ENCODE measurements at places on chromosomes 1 and 21.

DNA sequence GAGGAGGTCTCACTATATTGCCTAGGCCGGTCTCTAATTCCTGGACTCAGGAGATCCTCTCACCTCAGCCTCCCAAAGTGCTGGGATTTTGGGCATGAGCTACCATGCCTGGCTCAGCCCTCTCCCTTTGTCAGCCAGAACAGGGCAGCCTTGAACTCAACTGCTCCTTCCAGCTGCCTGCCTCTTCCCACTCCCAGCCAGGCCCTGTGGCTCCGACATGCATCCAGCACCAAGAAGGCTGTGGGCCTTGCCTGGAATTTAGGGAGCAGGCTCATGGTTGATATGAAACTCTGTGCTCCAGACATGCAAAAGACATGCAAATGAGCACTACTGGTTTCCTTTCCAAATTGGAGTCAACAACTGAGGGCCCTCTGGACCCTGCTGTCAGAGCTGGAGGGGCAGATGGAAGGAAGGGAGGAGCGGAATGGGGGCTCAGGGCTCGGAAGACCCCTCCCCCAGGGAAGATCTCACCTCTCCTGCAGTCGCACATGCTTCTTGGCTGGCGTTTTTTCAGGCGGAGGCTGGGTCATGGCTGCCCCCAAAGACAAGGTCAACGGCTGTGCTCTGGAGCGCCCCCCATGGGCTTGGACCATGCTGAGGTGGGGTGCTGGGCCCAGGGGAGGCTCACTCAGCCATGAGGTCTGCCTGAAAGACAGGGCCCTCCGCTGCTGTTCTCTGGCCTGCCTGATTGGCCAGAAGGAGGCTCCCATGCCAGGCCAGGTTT lies 1.4 kb downstream of the PTPN7 start:
- DNase-seq, result no peak

- DNase-seq, result no peak
These were observed 20.7 kb downstream of the DDX20 start for GRCh38 chr1:111776391-111776790.

DNA sequence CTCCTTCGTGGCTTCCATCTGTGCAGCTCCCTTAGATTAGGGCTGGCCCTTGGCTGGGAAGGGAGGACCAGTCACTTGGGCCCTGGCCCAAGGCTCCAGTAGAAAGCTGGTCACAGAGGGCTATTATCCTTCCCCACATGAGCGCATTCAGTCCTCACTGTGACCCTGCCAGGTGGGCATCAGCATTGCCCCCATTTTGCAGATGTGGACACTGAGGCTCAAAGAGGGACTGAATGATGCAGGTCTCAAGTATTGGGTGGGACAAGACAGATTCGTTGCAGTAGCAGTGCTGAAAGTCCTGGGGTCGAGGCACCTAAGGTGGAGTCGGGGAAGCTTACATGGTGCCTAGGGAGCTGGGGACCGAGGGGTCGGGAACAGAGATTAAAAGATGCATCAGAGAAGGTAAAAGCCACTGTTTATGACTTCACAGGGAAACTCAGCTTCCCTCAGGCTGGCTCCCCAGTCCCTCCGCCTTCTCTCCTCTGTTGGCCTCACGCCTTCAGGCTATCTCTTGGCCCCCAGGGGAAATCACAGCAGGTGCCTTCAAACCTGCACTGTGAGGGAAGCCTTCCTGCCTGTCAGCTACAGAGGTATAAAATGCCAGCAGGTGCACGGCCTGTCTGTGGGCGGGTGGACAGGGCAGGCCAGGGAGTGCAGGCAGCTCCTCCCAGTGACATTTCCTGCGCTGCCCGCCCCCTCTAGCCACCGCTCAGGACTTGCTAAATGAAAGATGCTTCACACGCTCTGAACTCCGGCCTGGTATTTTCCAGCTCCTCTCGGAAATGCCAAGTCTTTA lies 178.4 kb downstream of the GRIK3 start:
- no peak for DNase-seq

DNA sequence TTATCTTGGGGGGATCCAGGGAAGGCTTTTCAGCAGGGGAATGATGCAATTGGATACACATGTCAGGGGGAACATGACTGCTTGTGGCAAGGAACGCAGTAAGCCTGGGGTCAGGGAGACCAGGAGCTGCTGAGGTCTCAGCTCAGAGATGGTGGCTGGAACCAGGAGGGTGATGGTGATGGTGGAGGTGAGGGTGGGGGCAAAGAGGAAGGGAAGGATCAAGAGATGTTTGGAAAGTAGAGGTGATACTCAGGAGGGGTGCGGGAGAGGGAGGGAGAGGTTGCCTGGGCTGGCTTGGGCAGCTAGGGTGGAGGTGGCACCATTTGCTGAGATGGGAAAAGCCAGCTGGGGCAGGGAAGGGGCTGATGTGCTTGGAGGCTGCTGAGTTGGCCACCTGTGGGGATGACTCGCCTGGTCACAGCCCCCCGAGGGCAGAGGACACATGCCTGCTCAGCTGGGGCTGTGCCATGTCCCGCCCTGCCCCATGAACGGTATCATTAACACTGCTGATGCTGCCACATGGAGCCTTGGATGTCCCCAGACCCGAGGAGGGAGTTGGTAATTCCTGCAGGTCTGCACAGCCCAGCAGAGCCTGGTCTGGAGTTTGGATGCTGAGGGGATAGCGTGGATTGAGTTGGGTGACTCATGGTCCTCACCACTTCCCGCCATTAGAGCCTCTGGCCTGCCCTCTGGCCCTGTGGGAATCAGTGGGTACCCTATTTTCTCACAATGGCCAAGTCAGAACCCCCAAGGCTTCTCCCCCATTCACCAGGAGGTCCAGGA lies 6.3 kb upstream of the PADI1 start:
- no peak for DNase-seq
